Thoracic aorta (tissue), 2 donors: ENCODE measurements at places on chromosomes 5 and 9. TPM values are rescaled to one million over a fixed set of nuclear protein-coding genes. Genes with fewer than 3 reads are reported as not detected.

- no peak for DNase-seq
Observed at GRCh38 chr9:103991001-103991400, 103.1 kb upstream of the SMC2 start.

GRCh38 chr5:110757118-110757729 is 18.4 kb downstream of the SLC25A46 start:
- no peak for DNase-seq

DNA sequence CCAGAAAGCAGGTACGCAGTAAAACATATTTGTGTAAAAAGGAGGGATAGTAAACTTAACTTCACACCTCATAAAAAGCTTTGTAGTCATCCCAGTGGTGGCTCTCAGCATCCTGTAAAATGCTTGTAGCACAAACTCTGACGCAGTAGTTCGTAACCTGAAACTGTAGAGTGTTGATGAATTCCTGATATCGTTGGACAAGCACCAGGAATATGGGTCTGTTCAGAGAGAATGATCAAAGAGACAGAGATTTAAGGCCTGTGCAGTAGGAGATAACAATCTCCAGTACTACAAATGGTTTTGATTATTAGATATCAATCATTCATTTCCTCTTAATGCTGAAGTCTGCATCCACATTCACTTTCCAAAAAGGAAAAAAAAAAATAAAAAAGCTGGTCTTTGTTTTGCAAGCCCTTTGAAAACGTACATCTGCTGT is 148.5 kb downstream of the KIAA0825 start:
- DNase-seq = no peak

- no peak for DNase-seq
Observed at GRCh38 chr9:133707065-133707762, 30.9 kb downstream of the SARDH start.

Gene GHR
- total RNA-seq = 12.8 TPM

Gene BARX1
- total RNA-seq = not detected

Gene RNF183
- not detected for total RNA-seq
